ENCODE measurements at places on chromosomes 2 and 18.

GRCh38 chr2:99335911-99336803 lies at the start of gene TXNDC9:
TSS of gene TXNDC9 (minus strand) at chr2:99336333. CDS start at chr2:99333210, 3,123 bp downstream.
- DNase-seq = peak; percentile 100

- DNase-seq = no peak
These were observed 36.1 kb upstream of the CAB39 start for GRCh38 chr2:230676546-230676945.

- DNase-seq = no peak
These were observed 102.5 kb downstream of the CRIM1 start for GRCh38 chr2:36458106-36458505.

- DNase-seq = no peak
These were observed 1.3 kb downstream of the R3HDM1 start for GRCh38 chr2:135532581-135532980.

DNA sequence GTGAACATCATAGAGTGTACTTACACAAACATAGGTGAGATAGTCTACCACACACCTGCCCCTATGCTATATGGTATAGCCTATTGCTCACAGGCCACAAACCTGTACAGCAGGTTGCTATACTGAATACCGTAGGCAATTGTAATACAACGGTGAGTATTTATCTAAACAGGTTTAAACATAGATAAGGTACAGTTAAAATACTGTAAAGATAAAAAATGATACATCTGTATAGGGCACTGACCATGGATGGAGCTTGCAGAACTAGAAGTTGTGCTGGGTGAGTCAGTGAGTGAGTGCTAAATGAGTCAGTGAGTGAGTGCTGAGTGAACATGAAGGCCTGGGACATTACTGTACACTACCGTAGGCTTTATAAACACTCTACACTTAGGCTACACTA lies 267.0 kb upstream of the HS6ST1 start:
- DNase-seq = no peak

DNA sequence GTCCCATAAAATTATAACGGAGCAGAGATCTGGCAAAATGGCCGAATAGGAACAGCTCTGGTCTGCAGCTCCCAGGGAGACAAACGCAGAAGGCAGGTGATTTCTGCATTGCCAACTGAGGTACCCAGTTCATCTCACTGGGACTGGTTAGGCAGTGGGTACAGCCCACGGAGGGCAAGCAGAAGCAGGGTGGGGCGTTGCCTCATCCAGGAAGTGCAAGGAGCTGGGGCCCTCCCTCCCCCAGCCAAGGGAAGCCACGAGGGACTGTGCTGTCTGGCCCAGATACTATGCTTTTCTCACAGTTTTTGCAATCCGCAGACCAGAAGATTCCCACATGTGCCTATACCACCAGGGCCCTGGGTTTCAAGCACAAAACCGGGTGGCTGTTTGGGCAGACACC lies 22.8 kb downstream of the ICA1L start:
- no peak for DNase-seq

- no peak for DNase-seq
These were observed 325.1 kb downstream of the RND3 start for GRCh38 chr2:150162241-150162942.

DNA sequence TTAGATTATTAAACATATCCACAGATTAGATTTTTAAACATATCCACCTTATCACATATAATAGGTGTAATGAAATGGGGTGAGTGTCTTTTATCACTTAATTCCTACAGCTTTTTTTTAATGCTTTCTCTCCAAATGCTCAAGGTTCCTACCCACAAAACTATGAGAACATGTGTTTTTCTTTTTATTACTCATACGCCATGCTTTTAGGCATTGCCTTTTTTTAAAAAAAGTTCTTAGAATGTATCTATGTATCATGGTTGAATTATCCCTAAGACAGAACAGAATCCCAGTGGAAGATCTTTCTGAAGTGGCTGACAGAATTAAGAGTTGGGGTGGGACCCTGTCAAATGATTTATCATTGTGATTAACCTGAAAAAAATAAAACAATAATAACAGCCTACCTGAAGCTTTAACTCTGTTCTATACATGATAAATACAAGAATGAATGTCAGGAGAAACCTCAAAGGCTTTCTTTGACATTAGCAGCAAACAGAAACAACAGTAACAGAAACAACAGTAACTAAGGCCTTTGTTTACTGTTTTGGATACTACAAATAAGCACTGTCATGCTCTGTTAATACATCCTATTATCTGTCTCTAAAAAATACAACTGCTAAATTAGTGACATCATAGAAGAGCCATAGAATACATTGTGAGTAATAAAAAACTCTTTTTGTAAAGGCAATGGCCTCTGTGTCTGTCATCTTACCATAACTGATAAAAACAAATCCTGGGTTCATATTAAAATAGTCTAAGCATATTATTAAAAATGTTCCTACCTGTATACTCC lies 4.1 kb upstream of the ZNF397 start:
- no peak for DNase-seq

GRCh38 chr2:39772086-39772811 lies 6.8 kb downstream of the THUMPD2 start:
- DNase-seq = no peak

- DNase-seq = no peak
These were observed 24.8 kb downstream of the CHST10 start for GRCh38 chr2:100392715-100393114.

- no peak for DNase-seq
These were observed 20.1 kb upstream of the RAX start for GRCh38 chr18:59293317-59293716.

DNA sequence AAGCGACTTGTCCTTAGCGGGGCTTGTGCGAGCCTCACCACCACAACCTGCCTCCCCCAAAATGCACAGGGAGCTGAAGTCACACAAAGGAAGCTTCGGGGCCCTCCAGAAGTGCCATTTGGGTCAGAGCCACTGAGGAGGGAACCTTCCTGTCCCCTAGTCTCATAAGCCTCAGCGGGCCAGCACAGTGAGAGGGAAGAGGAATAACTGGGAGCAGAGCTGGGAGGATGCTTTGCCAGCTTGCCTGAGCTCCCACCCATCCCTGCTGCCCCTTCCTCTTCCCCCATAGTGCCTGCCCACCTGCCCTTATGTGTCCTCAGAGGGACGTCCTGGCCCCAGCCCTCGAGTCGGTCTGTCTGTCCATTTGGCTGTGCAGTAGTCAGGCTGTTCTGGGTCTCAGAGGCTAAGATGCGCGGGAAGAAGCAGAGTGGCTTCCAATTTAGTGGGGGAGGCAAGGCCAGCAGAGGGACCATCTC lies 51.8 kb upstream of the GPR17 start:
- DNase-seq = no peak

DNA sequence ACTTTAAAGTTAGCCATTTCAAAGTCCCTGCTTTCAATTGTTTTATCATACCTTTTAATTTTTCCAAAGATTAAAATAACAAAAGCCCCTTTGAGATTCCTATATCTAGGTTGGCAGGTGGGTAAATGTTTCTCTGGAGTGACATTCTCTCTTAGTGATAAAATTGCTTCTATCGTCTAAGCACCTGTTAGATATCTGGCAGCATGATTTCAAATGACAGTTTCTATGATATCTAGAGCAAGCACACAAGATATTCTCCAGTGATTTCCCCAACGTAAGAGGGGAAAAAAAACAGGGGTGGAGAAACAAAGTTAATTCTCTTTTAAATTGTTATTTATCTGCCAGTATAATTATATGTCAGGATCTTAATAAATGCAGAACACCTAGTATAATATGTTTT lies 610.2 kb downstream of the DSC3 start:
- DNase-seq = no peak

DNA sequence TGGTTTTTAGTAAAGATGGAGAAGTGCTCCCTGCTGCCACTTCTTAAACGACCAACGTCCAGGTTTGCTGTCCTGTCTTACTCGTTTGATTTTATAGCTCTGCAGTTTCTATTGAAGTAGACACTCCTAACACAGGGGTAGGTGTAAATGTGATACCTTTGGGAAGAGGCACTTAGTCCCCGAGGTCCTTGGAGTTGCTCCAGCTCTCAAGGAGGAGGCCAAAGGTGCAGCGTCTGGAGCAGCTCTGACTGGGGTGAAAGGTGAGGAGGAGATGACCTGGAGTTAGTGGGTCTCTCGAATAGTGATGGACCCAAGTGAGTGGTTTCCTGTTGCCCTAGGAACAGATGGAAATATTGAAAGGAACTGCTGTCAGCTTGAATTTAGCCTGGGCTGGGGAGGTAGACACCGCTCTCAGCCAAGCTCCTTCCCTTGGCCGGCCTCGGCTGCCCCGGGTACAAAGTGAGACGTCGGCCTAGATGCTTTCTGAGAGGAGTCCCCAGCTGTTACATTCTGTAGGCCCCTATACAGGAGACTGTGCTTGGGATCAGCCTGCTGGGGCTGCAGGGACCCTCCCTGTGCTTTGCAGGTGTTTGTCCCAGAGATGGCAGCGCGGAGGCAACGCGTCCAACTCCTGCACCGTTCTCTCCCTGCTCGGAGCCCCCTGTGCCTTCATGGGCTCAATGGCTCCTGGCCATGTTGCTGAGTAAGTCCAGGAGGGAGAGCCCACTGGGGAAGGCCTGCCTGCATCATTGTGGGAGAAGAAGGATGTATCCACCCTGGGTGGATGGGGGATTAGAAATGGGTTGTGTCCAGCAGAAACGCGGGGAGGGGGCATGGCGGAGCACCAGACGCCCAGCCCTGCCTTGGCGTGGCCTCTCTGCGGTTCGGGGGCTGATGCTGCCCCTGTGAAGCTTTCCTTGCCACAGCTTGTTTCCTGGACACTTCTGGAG lies 5.4 kb downstream of the KHK start:
- no peak for DNase-seq

- DNase-seq = peak; percentile 9
These were observed 423 bp upstream of the TTC27 start for GRCh38 chr2:32627441-32627813.

DNA sequence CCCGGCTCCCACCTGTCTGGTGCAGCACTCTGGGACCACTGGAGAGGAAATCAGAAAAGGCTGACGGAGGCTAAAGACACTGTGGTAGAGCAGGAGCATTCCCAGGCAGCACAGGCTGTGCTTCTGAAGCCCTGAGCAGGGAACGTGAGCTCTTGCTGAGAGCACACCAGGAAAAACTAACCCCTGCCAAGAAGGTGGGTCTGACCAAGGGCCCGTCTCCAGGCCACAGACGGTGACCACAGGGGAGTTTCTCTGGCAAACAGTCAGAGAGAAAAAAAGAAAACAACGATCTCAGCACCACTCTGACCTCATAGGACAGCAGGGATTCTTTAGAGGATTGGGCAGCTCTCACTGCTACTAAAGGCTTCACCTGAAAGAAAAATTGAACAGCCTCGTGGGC lies 201.4 kb downstream of the AFF3 start:
- DNase-seq = no peak

GRCh38 chr2:217868911-217869334 lies 133.9 kb downstream of the TNS1 start:
- DNase-seq = no peak

- DNase-seq = peak; percentile 32
These were observed 12.2 kb downstream of the WNT10A start for GRCh38 chr2:218892693-218893348.

GRCh38 chr2:149902081-149902480 lies 314.5 kb upstream of the MMADHC start:
- DNase-seq = no peak

- no peak for DNase-seq
These were observed 104.0 kb upstream of the PARD3B start for GRCh38 chr2:204441316-204441715.

DNA sequence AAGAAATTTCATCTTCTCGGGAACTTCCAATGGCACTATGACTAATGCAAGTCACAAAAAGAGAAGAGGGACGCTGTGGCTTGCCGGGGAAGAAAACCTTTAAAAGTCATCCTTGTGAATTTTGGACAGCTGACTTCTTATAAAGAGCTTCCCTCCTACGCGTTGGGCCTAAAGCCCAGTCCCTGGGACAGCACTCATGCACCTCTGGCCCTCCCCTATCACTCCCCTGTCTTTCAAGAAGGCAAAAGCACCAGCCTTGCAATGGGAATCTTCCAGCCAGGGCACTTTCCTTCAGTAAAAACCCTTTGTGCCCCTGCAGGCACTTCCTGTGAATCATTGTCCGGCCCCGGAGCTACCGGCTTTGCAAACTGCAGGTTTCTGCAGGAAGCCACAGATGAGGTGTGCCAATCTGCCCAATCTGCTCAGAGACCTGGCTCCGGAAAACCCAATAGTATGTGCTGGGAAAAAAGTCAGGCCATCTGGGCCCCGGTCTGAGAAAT lies 7.1 kb downstream of the MREG start:
- no peak for DNase-seq

- DNase-seq = no peak
These were observed 1243.1 kb upstream of the NXPH2 start for GRCh38 chr2:140023291-140023690.

DNA sequence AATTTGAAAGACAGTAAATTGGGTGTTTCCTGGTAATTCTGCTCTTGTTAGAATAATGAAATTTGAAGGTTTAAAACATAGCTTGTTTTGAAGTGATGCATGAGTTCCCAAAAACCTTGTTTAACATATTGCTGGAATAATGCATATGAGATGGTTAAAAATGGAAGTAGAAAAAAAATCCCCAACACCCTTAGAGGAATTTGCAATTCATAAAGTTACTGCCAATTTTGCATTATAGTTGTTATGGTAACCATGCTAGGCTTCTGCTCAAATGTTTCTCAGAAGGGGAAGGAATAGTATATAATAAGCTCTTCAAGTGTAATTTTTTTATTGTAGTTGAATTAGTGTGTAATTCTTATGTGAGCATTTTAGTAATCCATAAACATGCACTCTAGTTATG lies 49.1 kb downstream of the FASTKD2 start:
- DNase-seq = no peak

DNA sequence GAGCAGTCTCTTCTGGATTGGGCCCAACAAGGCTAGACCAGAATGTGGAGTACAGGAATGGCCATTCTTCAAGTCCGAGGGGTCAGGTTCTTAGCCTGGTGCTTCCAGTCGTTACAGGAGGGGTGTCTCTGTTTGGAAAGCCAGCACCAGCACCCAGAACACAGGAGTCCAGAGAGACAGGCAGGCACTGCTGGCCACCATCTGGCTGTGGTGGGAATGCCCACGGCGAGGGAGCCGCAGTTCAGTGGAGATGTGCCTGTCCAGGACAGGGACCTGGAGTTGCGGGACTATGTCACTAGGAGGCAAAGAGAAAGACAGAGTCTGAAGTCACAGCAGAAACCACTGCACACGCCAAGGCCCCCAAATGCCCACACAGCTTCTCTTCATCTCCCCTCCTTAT lies 59.1 kb downstream of the TRABD2A start:
- DNase-seq = no peak

DNA sequence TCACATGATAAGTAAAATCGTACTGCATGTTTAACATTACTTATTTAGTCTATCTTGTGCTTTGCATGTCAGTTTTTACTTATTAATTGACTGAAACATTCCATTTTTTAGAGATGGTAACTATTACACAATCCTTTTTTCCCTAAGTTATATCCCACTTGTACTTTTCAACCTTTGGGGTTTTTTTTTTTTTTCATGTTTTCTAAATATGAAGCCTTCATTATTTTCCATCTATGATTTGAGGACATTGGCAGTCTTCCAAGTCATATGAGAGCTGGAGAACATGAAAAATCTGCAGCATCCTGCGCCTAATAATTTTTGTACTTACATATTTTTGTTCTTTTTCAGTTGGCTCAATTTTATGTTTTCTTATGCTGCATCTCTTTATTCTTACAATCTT lies 113.9 kb downstream of the MYO1B start:
- DNase-seq = no peak

GRCh38 chr2:17309181-17309580 lies 209.1 kb downstream of the RAD51AP2 start:
- DNase-seq = no peak

- peak; percentile 81 for DNase-seq
These were observed 80.0 kb downstream of the EXOC6B start for GRCh38 chr2:72745679-72746368.
